Brain microvascular endothelial cell (primary cell): ENCODE measurements at places on chromosomes 2 and 18.

- no peak for DNase-seq
These were observed 91.6 kb upstream of the TANK start for GRCh38 chr2:161068670-161069069.

DNA sequence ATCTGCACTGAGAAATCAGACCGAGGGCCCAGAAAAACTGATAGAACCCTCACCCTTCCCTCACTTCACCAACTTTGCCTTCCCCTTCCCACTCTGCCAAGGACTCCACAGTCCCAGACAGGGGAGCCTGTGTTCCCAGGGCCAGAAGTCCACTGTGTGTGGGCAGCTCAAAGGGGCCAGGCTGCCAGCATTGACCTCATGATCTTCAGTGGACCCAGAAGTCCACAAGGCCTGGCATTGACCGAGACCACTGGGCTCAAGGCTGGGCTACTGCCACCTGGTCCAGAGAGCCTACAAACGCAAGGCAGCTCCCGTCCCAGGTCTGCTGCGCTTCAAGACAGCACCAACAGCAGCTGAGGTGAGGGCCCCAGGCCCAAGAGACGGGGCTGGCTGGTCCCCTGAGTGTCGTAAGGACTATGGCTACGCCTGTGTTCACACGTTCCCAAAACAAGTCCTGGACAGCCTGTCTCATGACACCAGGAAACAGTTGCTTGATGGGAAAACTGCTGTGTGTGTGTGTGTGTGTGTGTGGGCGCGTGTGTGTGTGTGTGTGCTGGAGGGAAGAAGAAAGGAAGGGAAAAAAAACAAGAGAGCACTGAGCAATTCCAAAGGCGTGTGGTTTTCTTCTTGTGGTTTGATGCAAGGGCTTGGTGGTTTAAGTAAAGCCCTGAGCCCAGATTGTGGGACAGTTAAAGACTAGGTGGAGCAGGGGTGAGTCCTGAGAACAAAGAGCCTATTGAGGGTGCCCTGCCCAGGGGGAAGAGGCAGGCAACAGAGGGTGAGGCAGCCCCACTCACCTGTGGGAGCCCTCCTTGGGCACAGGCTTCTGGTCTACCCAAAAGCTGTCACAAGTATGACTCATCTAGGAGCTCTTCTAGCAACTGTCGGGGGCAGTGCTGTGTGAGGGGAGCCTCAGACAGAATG, 46.6 kb upstream of the ZBTB7C start:
- DNase-seq = peak; percentile 88

DNA sequence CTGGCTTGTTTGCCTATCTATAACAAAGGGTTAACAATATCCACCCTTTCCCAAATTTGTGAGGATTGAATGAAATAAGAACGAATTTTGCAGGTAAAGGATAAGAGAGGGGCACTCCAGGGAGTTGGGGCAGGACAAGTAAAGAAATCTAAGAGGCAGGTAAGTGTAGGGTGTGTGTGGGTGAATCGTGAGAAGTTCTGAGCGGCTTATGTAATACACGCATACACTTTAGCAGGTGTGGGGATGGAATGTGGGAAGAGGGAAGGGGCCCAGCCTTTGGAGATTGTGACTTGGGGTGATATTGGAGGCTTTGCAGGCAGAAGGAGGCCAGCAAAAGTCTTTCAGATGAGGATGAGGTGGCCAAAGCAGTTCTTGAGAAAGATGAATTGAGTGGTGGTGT, 83.2 kb upstream of the AQP4 start:
- DNase-seq = no peak

DNA sequence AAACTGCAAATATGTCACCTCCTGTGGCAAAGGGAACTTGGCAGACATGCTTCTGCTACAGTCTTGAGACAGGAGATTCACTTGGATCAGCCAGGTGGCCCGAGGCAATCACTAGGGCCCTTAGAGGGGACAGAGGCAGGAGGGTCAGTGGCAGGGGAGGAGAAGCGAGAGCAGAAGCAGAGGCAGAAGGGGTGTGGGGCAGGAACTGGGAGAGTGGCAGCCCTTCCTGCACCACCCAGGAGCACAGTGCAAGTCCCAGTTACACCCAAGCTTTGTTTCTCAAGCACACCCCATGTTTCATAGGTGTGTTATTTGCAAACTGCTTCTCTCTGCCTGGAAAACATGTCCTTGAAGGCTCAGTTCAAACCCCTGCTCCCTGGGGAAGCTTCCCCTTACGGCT, 309.7 kb upstream of the MYT1L start:
- DNase-seq = no peak

GRCh38 chr18:616380-616995, 19.7 kb downstream of the CLUL1 start:
- DNase-seq = no peak

DNA sequence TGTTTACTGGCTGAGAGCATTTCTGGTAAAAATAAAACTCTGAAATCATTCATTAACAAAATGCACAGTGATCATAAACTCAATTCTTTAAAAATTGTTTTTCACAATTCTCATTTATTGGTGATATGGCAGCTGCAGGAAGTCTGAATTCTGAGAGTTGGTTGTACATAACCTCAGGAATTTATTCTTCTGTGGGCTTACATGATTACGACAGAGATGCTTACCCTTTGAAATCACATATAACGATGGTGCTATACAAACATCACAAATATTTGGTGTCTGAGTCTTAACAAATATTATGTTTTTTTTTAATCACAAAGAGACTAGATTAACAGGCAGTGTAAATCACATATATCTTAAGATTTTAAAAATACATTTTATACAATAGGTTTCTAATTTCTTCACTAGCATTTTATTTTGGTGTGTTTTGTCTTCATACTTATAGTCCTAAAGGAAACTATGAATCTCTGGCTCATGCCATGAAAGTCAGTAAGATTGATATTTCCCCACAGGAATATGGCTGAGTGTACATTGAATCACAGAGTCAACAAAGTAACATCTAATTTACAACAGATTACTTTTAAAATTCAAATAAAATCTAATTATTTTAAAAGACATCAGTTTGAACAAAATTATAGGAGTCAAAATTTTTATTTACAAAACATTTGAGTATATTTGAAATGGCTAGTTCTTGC, 318.8 kb upstream of the THUMPD2 start:
- DNase-seq = peak; percentile 66

GRCh38 chr2:230811508-230811907, 53.2 kb upstream of the ITM2C start:
- no peak for DNase-seq

DNA sequence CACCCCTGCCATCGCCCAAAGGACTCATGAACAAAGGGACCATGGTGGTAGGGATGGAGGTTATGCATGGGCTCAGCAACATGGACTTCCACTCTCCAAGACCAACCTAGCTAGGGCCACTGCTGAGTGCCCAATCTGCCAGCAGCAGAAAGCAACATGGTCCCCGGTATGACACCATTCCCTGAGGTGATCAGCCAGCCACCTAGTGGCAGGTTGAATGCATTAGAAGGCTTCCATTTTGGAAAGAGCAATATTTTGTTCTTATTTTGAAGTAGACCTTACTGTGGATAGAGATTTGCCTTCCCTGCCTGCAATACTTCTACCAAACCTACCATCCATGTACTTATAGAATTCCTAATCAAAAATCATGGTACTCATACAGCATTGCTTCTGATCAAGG, 99.8 kb downstream of the METTL4 start:
- DNase-seq = no peak

DNA sequence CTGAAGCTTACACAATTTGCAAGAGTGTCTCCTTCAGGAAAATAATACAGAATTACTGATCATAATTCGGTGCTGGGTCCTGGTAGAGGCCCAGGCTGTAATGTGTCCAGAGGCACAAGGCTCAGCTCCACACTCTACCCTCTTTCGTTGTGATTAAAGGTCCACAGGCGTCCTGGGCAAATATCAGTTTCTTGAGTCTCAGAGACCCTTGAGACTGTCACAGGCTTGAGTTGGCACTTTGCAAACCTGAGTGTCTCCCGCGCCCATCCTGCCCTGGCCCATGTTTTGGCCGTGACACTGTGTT, 46.9 kb upstream of the SMAD7 start:
- no peak for DNase-seq

GRCh38 chr2:173165443-173166238, 90.0 kb downstream of the MAP3K20 start:
- no peak for DNase-seq

DNA sequence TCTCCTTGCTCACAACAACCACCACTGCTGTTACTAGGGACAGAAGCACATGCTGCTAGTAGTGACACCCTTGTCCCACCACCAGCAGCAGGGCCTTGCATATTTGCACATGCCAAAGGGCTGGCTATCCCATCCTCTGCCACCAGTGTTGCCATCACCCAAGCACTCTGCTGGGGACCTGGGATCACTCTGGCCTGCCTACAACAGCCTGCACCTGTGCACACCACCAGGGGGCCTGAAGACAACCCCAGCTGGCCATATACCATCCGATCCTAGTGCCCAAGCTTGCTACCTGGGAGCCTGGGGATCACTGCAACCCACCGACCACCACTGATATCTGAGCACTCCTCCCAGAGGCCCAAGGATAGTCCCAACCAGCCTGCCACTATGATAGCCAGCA, 99.9 kb upstream of the FANCL start:
- DNase-seq = no peak

- no peak for DNase-seq
These were observed 62.3 kb downstream of the TNS1 start for GRCh38 chr2:217940261-217941220.

DNA sequence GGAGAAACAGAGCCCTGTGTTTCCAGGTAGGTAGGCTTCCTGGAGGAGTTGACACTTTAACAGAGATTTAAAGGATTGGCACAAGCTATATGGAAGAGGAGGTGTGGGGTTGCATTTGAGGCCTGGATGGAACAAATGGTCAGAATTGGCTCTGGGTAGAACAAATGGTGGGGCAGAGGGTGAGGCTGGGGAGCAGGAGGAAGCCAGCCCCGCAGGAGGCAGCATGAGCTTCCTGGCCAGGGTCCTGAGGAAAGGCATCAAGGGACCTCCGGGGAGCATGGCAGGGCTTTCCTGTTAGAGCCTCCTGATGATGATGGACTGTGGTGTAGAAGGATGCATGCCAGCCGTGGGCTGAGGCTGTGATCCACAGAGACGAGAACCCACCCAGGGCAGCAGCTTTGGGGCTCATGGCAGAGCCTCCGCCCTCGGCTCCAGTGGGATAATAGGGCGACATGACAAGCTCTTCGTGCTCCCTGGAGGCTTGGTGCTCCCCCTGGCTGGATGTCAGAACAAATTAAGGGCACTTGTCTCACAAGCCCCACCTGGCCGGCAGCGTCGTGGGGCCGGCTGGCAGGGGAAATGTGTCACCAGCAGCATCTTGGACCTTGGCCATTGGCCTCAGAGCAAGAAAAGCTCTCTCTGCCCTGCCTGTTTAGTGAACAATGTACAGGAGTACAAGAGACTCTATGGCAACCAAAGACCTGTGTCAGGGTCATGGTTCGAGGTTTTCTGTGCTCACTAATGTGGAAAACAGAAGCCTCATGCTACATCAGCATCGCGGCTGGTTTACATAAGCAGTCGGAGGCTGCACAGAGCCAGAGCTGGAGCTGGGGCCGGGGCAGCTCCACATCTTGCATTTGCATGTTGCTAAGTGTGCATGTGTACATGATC, 153.5 kb downstream of the MYCN start:
- no peak for DNase-seq

DNA sequence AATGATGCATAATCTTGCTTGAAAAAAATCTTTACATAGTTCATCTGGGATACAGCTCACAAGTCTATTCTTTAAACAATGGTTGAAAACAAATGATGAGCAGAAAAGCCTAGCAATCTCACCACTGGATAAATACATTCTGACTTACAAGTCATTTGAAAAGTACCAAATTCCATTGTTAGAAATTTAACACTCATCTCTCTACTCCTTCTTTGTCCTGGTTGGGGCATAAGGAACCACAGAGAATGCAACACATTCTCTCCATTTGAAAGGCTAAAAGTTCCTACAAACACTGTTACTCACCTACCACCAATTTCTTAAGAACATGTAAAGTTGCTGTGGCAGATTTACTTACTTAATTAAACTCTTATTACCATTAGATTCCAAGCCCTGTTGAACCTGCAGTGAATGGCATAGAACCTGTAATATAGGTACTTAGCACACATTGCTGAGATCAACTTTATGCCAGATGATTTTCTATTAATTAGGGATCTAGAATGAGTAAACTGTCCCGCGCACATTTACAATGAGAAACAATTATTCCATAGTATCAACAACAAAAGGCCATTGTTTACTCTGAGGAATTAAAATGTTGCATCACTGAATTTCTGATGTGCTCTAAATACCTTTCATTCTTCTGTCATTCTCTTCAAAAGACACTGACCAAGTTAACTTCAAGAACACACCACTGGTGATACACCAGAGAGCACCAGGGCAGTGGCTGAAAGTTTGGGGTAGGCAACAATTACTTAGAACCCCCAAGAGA, 69.6 kb downstream of the CABYR start:
- DNase-seq = no peak

DNA sequence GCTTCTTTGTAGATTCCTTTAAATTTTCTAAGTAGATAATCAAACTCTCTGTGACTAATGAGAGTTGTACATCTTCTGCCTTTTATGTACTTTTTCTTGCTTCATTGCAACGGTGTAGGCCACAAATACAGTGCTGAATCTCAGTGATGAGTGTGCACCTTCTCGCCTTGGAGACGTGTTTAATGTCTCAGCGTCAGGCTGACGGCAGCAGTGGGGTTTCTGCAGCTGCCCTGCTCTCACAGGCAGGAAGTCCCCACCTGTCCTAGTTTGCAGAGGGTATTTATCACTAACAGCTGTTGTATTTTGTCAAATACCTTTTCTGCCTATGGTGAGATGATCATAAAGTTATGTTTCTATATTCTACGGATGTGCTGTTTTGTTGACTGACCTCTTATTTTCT, 13.3 kb downstream of the AGXT start:
- no peak for DNase-seq

DNA sequence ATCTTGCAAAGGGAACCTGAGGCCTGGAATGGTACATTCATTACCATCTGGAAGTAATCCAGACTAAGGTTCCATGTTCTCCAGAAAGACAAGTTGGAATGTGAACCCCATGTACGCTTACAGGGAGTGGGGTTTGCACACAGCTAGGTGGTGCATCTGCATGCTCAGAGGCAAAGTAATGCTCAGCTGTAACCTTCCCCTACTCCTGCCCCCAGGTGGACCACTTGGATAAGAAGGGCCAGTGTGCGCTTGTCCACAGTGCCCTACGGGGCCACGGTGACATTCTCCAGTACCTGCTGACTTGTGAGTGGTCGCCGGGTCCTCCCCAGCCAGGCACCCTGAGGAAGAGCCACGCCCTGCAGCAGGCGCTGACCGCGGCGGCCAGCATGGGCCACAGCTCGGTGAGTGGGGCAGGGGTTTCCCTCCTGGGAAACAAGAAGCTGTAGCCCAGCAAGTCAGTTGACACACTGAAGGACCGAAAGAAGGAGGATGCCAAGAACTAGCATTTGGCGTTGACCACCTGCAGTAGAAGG, 90.0 kb downstream of the WDSUB1 start:
- DNase-seq = no peak

GRCh38 chr2:51103205-51103604, 71.3 kb upstream of the NRXN1 start:
- peak; percentile 87 for DNase-seq

DNA sequence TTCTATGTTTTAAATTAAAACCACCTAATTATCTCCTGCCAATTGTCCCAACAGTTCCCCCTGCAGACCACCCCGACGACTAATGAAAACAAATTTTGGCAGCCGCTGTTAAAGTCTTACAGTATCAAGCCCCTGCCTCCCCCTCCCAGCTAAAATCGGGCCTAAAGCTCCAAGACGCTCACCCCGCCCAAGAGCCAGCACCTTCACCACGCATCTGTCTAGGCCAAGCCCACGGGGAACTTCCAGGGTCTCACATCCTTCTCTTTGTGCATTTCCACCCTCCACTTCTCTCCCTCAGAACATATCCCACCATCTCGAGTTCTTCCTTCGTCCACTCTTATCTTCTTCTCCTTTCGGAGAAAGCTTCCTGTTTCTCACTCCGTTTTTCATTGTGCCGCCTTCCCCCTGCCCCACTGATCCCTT, 445 bp downstream of the PRPF40A start:
- DNase-seq = no peak
